ENCODE measurements at places on chromosomes 12 and 14. TPM values are rescaled to one million over a fixed set of nuclear protein-coding genes. Genes with fewer than 3 reads are reported as not detected.

The SNAPC1 gene
- total RNA-seq = 22.9 TPM

The PMEL gene
- 0.82 TPM for total RNA-seq

The PPFIBP1 gene
- 131 TPM for total RNA-seq

The RNASE7 gene
- not detected for total RNA-seq
